CD4-positive, alpha-beta T cell (primary cell): ENCODE measurements at places on chromosomes 3 and 15.

GRCh38 chr3:128706086-128706615 lies 19.8 kb upstream of the RAB7A start:
- no peak for DNase-seq

DNA sequence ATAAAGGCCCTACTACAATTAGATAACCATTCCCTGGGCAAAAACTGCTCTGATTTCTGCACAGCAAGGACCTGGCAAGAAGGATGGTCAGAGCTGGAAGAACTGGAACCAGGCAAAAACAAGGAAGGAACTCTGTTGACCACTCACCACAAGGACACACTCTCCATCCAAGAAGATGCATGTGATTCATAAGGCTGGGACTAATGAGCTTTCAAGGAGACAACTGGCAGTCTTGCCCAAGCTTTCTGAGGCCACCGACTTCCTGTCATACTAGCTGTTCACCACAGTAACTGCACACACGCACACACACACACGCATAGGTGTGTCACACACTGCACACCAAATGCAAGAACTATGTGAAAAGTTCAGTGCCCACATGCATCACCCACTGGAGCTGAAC lies 256.6 kb downstream of the OCA2 start:
- no peak for DNase-seq

DNA sequence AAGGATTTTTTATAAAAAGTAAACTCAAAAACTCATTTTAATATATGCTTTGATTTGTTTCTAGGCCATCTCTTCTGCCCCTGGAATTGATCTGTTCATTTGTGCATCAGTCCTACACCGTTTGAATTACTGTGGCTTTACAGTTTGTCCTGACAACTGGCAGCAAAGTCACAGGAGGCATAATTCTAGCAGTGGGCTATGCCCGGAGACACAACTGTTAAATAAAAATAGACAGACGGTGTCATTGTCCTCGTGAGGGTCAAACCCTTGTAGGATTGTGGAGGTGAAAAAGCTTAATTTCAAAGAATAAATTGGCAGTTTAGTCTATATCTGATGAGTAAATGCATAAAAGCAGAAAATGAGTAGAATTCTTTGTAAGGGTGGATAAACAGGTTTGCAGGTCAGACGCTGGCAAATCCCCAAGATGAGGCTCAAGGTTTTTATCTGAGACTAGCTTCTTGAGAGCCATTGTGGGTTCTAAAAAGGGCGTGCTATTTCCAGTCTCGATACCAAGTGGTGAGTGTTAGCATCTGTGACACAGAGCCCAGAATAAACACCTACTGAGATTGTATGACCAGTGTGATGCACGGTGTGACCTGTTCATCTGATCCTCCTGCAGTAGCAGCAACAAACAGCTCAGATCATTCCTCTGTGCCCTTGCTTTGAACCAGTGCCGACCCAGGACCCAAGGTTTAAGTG lies 51.5 kb upstream of the SLCO3A1 start:
- DNase-seq, result no peak

- DNase-seq, result no peak
Measured at GRCh38 chr3:114175204-114175987, 3.5 kb downstream of the DRD3 start.

DNA sequence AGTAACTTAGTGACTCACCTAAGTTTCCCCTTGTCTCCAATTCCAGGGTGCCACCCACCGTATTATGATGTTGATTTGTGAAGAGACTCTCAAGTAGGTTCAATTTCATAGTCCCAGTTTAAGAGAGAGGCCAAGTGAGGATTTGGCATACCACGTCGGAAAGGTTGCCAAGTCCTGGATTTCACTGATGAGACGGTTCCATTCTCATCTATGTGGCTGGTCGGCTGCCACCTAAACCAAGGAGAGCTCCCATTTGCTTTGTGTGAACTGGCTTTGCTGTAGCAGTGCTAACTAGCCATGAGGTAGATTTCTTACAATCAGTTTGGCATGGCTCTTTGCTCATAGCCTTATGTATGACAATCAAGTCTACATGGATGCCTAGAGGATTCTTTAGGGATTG lies 653.6 kb downstream of the NLGN1 start:
- DNase-seq, result no peak

DNA sequence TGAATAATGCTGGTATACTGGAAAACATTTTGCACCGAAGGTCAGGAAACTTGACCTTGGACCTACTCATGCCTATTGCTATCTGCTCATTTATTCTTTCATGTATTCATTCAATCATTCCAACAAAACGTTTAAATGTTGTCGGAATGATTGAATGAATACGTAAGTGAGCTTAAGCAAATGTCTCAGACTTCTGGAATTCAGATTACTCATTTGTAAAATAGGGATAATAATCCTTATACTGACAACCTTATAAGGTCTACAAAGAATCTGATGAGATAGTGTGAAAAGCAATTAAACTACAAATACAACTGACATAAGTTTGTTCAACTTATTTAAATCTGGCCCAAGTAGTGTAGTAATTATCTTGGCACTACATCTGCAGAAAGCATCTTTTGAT lies 288.7 kb downstream of the WDR72 start:
- DNase-seq, result no peak

- no peak for DNase-seq
Measured at GRCh38 chr3:4411236-4411635, 55.8 kb downstream of the SUMF1 start.

DNA sequence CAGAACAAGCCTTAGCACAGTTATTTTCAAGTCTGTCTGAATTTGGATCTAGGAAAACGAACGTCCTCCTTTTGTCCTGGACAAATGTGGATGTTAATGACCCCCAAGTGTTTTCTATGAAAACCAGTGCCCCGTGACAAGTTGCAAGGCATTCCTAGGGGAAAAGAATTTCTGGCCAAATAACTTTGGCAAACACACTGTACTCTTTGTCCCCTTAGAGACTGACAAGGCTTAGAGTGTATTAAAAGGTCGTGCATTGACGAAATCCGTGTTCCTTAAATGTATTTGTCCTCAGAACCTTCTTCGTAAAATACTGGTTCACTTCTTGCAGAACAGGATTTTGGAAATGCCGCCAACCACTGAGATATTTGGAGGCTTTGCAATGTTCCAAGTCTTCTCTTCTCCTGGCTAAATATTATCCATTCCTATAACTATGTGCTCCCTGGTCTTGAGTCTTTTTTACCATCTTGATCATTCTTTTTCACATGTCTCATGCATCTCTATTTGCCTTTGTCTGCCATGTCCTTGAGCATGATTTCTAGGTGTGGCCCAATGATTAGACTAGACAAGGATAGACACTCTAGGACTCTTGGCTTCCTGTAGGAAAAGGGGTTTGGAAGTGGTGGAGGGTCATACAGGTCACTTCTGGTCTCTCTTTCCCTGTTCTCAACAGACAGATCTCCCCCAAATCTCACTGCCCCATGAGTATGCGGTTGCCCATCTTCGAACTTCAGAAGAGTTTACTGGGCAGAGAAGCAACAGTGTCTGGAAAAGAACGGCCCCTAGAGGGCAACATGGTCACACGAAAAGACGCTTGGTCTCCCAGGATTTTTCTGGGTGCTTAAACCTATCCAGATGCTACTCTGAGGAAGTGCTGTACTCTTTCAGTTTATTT lies 117.5 kb downstream of the EDEM1 start:
- no peak for DNase-seq

DNA sequence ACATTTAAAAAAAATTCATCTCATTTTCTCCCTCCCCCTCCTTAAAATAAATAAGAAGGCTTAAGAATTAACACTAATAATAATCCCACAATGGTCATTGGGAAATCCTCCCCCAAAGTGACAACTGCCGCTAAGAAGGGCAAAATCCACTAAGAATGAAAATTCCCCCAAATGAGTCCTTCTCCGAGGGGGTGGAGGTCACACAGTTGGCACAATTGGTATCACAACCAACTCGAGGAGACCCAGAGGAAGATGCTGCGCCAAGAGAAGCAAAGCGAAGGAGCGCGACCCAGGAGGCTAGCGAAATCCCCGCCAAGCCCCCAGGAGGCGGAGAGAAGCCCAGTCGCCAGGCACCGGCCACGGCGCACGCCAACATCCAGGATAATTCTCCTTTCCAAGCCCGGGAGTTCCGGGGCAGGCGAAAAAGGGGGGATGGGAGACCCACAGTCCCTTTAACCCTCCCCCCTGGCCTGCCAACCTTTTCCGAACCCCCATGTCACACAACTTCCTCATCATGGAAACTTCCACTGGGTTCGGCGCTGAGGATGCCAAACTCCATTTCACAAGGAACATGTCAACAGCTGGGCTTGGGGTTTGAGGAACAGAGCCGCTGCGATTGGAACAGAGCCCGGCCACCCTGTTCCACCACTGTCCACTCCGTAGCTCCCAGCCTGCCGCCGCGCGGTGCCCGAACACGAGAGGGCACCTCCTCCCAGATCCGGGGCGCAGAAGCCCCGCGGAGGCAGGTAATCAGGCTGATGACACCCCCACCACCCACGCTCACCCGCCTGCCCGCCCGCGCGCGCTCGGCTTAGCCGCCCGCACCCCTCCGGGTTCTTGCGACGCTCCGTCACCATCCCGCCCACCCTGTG lies 668 bp downstream of the THRB start:
- DNase-seq, result no peak

- no peak for DNase-seq
Measured at GRCh38 chr3:30399394-30400181, 206.8 kb upstream of the TGFBR2 start.

DNA sequence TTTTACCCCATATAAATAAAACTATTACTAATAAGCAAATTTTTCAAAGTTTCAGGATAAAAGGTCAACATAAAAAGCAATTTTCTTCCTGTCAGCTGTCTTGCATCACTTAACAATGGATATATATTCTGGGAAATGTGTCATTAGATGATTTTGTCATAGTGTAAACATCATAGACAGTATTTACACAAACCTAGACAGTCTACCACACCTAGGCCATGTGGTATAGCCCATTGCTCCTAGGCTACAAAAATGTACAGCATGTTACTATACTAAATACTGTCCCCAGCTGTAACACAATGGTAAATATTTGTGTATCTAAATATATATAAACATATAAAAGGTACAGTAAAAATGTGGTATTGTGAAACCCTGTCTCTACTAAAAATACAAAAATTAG lies 156.7 kb downstream of the ANO10 start:
- DNase-seq, result no peak
